ENCODE measurements at places on chromosomes 3 and 15.

DNA sequence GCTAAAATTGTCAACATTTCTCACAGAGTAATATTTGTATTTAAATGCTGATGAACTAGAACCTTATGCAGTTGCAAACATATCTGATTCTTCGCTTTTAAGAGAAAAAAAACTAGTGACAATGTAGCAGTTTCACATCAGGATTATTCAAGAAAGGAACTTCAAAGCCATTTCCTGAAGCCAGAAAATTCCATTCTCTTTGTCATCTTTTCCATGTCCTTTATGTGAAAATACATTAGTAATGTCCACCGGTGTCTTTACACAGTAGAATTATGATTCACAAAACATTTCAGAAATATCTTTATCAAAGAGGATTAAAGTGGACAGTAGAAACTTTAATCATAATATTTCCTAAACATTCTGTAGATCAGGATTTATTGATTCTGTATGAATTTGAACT lies 12.7 kb upstream of the LXN start:
- DNase-seq: no peak

DNA sequence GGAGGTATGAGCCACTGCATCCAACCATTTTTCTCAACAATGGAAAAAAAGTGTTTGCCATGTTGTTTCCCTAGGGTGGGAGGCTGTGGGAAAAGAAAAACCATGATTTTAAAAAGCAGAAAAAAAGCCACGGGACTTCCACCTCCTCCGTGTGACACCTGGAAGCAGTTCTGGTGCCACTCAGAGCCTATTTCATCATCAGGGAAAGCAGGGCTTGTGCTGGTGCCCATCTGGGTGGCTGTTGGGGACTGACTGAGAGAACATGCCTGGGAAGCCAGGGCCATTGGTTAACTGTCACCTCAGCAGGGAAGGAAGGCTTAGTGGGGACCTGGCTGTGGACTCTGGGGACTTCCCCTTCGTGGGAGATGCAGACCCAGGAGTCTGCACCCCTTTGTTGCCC lies 7.3 kb downstream of the RNU5B-1 start:
- DNase-seq: no peak

- DNase-seq: no peak
Observed at GRCh38 chr15:40069178-40070165, 30.5 kb upstream of the SRP14 start.

- DNase-seq: no peak
Observed at GRCh38 chr15:62242999-62243398, 77.9 kb upstream of the C2CD4B start.

- no peak for DNase-seq
Observed at GRCh38 chr3:122952520-122952919, 75.0 kb downstream of the SEMA5B start.

DNA sequence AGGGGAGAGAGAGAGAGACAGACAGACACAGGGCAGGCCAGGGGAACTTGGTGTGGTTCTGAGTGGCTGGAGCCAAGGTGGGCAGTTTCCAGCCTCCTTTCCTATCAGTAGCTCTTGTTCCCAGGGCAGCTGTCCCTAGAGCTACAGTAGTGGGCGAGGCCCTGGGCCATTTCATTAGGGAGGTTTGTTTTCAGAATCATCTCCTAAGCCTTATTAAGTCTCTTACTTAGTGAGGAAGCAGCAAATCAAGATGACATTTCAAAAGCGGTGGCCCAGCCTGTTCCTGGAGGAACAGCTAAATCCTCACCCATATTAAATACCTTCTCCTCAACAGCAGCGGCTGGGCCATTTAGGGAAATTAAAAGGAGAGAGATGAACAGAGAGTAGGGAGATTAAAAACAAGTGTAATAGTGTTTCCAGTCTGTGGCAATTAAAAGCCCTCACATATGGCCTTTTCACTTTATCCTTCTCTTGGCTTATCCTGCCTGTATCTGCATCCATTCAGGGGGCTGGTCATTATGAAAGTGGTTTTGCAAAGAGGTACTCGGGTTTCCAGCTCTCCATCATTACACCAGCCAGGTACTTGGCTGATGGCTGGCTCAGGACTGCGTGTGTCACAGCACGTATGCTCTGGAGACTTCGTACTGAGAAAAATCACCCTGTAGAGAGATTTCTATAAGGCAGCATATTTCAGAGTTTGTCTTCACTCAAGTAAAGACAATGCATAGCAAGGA lies 91.9 kb upstream of the PRR23C start:
- no peak for DNase-seq

- DNase-seq: no peak
Observed at GRCh38 chr15:56428821-56429458, 36.0 kb downstream of the MNS1 start.

- no peak for DNase-seq
Observed at GRCh38 chr15:76187163-76187562, 124.1 kb downstream of the ETFA start.

GRCh38 chr3:28317438-28318022 lies 31.0 kb upstream of the ZCWPW2 start:
- no peak for DNase-seq

All from SIG-M5 (cell line).